ENCODE measurements at places on chromosomes 3 and 15. TPM values are rescaled to one million over a fixed set of nuclear protein-coding genes. Genes with fewer than 3 reads are reported as not detected.

PLSCR5 gene
- polyA plus RNA-seq: not detected

CEP63 gene
- polyA plus RNA-seq: 10.6 TPM

MITF gene
- 2.2 TPM for polyA plus RNA-seq

BFSP2 gene
- polyA plus RNA-seq: not detected

INSYN1 gene
- polyA plus RNA-seq: 6.0 TPM
